Astrocyte of the cerebellum (primary cell): ENCODE measurements at places on chromosomes 1 and 21.

- DNase-seq, result no peak
Measured at GRCh38 chr1:66438062-66438461, 95.9 kb upstream of the SGIP1 start.

- no peak for DNase-seq
Measured at GRCh38 chr1:94253456-94254017, 16.2 kb upstream of the ARHGAP29 start.

DNA sequence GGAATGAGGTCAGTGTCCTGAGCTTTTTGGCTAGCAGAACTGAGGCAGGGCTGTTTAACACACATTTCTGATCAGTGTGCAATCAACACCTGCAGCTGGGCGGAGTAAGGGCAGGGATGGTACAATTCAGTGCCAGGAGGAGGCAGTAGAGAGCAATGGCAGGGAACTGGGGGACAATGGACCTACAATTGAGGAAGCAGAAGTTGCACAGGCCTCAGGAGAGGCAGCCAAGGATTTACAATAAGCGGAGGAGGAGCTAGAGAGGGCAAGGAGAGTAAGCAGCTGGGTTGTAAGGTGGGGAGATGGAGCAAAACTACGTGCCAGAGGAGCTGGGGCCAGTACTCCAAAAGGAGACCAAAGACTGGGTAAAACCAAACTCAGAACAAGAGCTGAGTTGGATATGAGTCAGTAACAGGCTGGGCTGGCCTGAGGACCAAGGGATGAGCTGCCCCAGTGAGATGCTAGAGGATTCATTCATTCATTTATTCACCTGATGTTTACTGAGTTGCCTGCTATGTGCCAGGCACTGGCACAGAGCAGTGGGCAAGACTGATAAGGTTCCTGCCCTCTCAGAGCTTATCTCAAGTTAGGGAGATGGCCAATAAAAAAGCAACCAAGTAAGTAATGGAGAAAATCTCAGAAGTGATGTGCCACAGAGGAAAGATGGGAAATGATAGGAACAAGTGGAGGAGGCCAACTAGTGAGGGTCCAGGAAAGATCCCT lies 10.4 kb upstream of the GALE start:
- DNase-seq, result no peak

DNA sequence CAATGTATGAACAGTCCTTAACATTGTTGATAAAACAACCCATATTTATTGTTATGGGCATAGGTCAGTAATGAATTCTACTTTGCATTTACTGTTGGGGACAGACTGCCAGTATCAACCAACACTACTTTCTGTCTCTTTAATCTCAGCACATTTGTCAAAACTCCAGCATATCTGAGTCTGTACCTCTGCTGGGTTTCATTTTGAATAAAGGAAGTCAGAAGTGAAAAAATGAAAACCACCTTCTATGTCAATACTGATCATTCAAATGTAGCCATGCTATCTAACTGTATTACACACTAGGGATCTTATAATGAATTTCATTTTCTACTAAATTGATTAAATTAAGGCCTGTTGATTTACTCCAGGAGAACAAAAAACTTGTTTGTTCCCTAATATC lies 24.2 kb upstream of the CXADR start:
- DNase-seq, result no peak

DNA sequence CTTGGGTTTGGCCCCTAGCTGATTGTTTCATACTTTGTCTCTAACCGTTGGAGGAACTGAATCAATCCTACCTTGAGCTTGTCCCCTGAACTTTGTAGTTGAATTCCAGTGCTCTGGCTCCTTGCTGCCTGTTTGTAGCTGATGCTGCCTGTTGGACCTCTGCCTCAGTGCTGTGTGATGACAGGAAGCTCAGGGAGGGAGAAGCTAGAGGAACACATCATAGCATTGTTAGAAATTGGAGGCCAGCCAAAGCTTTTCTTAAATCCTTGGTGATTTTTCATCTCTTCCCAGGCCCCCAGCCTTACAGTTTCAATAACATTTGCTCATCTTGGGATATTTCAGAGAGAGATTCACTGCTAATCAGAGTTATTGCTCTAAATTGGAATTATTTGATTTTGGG lies 34.0 kb downstream of the MACF1 start:
- peak; percentile 68 for DNase-seq

DNA sequence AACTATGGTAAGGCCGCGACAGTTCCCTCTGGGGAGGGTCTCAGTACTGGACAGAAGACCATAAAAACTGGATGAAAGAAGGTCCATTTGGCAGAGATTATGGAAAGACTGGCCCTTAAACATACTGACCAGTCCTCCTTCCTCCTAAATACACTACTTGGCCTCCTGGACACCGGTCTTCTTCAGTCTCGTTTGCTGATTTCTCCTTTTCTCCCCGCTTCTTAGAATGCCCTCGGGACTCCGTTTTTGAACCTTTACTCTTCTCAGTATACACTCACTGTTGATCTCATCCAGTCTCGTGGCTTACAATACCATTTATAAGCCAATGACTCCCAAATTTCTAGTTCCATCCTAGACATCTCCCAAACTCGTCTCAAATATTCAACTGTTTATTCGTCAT lies 694 bp upstream of the MRPL9 start:
- DNase-seq, result no peak

DNA sequence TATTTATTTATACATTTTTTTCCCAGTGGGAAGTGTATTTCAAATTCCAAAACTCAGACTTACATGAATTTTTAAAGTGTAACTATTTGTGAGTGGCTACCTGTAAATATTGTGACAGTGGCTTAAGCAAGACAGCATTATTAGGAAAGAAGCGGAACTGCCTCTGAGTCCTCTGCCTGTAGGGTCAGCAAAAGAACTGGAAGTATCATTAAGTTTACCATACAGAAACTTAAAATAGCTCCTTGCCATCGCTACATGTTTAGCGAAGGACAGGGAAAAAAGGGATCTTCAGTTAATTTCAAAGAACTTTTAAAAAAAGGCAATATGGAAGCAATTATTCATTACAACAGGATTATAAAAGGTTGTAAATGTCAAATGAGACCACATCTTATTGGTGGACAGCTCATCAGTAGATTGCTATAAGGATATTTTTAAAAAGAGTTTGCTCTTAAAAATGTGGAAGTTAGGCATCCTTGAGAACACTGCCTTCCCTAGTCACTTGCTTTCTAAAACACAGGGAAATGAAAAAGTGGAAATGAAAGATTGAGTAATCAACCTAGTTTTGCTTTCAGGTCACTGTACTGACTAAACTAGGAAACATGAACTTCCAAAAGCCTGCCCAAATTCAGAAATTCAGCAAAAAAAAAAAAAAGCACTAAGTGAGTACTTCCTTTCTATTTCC lies 39.2 kb downstream of the NSL1 start:
- no peak for DNase-seq

DNA sequence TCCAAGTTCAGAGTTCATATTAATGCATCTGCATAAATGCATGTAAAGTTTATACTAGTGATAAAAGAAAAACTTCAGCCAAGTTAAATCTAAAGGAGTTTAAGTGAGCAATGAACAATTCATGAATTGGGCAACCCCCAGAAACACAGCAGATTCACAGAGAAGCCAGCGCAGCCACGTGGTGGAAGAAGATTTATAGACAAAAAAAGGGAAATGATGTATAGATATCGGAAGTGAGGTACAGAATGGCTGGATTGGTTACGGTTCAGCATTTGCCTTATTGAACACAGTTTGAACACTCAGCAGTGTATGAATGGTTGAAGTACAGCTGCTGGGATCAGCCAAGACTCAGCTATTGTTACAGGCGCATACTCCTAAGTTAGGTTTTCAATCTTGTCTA lies 5.7 kb downstream of the AK5 start:
- DNase-seq, result no peak

GRCh38 chr1:117096951-117097408 lies 24.6 kb downstream of the TRIM45 start:
- DNase-seq, result no peak
